ENCODE measurements at places on chromosomes 11 and 22.

DNA sequence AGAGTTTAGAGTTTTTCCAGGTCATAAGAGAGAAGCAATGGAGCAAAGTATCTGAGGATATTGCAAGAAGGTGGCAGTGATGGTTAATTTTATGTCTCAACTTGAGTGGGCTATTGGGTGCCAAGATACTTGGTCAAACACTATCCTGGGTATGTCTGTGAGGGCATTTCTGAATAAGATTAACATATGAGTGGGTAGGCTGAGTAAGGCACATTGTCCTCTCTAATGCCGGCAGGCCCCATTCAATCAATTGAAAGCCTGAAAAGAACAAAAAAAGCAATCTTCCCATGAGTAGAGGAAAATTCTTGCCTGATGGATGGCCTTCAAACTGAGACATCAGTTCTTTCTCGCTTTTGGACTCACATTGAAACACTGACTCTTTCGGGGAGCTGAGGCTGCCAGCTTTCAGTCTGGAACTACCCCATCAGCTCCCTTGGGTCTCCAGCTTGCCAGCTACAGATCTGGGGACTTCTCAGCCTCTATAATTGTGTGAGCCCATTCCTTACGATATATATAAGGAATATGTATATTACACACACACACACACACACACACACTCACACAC is 228.8 kb downstream of the BUD13 start:
- no peak for DNase-seq

- DNase-seq, result no peak
Measured at GRCh38 chr11:14234446-14234845, 124.5 kb downstream of the RRAS2 start.

DNA sequence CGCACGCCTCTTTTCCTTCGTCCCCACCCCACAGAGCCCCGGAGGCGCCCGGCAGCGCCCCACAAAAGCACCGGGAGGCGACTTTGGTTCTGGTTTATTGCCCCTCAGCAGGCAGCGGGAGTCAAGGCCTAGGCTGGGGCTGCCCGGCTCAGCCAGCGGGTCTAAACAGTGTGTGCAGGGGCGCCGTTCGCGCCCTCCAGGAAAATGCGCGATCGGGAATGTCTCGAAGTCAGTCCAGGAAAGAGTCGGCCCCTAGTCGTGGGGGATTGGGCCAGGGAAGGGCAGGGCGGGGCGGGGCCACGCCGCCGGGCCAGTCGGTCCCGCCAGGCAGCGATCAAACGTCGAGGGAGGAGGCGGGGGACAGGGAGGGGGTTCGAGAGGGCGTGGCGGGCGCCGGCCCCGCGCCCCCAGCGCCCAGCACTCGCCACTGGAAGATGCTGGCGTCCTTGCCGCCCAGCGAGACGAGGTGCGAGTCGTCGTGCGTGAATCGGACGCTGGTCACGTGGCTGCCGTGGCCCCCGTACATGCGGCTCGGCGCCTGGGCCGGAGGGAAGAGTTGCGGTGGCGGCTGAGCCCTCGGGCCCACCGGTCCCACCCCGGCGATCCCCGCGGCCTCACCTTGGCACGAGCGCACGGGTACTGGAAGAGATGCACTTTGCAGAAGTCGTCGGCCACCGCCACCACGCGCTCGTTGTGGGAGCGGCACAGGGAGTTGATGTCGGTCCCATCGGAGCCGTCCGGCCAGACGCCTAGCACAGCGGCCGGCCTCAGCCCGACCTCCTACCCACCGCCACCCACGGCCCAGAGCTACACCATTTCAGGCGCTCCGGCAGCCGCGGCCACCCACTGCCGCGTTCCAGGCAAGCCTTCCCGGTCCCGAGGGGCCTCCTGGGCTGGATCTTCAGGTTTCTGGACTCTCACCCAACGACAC is 741 bp upstream of the MTA2 start:
- DNase-seq, result no peak

GRCh38 chr22:29108137-29108536 is 35.3 kb downstream of the KREMEN1 start:
- no peak for DNase-seq

GRCh38 chr22:37242395-37242918 is 1.6 kb downstream of the RAC2 start:
- peak; percentile 85 for DNase-seq

- no peak for DNase-seq
Measured at GRCh38 chr11:41456269-41456668, 3.2 kb downstream of the LRRC4C start.

- no peak for DNase-seq
Measured at GRCh38 chr11:131662317-131662972, 292.0 kb downstream of the NTM start.

DNA sequence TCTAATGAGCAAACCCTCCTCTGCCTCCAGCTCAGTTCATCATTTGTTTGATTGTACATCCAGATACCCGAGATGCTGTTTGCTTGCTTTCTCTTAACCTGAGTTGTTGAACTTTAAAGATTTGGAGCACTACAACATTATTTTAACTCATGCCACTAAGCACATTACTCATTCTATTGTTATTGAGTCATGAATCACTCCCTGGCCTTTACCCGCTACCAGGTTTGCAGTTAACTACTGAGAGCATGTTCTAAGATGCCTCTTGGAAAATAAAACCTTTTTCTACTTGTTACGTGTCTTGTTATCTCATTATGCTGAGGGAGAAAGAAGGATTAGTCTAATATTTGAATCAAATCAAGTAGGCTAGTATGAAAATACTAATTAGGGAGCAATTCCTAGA is 720.6 kb upstream of the ANO5 start:
- DNase-seq, result no peak

DNA sequence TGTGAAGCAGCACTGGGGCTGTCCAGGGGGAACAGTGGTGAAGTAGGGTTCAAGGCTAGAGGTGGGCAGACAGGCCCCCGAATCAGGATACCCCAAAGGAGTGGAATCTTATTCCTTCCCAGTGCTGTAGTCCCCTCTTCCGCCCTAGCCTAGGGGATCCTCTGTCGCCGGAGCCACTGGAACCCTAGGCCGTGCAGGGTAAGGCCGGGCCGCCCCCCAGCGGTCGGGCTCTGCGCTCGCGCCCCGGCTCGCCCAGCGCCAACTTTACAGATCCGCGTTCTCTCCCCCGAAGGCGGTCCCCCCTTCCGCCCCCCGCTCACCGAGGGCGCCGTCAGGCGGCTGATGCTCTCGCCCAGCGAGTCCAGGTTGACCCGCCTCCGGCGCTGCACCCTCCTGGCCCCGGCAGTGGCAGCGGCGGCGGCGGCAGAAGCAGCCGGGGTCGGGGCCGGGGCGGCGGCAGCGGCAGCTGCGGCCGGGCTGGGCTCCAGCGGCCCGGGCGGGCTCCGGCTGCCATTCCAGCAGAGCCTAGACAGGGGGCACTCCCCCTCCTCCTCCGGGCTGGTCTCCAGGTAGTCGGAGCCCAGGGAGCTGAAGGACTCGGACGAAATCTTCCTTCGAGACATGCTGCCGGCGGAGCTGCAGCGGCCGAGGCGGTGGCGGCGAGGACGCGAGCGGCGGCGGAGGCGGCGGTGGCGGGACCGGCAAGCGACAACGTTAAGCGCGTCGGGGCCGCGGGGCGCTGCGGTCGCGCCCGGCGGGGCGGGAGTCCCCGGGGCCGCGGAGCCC is 650 bp downstream of the GUCY1A2 start:
- DNase-seq, result no peak

DNA sequence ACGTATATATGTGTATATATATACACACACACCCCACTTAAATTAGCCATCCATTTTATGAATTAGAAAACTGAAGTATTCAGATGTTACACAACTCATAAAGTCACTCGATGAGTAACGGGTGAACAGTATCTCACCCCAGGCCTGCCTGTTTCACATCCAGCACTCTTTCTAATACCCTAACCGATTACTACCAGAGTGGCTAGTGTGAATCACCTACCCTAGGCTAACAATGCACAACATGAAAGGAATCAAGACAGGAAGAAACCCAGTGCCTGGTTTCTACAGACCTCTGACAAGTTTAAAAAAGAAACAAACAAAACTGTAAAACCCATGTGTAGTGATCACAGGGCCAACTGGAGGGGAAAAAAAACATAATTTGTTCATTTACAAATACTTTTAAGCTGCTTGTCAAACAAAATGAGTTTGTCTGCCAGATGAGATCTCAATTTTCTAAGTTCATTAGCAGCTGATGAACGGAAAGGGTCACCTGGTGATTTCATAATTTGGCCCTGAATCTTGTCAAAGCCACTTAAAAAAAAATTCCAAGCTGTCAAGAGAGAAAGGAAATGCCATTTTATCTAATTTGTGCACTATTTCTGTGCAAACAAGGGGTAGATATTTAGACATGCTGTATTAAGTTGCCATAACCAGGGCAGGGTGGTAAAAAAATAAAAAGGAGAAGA is 134.8 kb downstream of the LARGE1 start:
- no peak for DNase-seq

GRCh38 chr11:64619196-64619595 is 28.2 kb downstream of the SLC22A12 start:
- DNase-seq, result no peak

- no peak for DNase-seq
Measured at GRCh38 chr11:83549984-83550667, 264.0 kb upstream of the CCDC90B start.

- DNase-seq, result no peak
Measured at GRCh38 chr11:327581-327923, 6.9 kb upstream of the IFITM3 start.

- no peak for DNase-seq
Measured at GRCh38 chr11:108246885-108247284, 24.0 kb downstream of the ATM start.

GRCh38 chr22:18156878-18157713 is 7.1 kb downstream of the USP18 start:
- no peak for DNase-seq

DNA sequence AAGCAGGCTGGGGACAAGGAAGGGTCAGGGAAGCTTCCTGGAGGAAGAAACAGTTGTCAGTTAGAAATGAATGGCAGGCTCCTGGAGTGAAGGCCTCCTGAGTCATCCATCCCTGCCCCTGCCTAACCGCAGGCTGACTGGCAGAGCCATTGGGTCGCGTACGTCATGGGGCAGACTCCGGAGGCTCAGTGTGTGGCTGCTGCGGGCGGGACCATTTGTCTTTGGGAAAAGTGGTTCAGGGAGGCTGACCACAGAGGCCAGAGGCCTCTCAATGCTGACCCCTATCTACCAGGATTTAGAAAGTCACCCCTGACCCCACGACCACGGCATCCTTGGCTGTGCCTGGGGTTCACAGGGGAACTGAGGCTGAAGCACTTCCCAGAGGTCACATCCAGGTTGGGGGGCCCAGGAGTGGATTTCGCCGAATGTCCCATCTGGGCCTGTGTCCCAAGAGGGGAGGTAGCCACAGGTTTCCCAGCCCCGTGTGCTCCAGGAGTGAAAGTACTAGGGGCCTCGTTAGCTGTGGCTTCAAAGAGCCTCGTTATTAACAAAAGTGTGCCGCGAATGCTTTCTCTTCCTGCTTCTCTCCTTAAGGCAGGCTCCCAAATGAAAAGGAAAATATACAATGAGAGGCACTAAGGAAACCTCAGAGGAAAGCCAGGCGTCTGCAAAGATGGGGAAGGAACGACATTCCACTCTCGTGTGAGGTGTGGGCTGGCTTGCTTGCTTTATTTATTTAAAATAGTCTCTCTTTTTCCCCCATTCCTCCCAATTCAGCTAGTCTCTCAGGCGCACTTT is 58.9 kb downstream of the FLRT1 start:
- no peak for DNase-seq

GRCh38 chr11:46183819-46184218 is 62.6 kb upstream of the PHF21A start:
- DNase-seq, result no peak

DNA sequence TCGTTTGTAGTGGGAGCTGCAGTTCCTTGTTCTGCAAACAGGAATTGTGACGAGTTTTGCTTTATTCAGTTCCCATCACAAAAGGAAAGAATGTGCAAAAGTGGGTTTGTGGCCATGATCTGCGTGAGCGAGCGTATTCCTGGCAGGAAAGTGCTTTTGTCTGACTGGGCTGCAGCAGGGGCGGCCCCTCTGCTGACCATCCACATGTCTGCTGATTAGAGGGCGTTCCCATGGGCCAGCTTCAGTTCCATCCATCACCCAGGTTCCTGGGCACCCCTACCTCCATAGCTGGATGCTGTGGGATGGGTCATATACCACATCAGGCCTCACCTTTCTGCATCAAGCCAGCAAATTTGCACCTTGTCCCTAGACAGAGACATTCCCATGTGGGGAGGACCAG is 28.9 kb upstream of the GAL start:
- DNase-seq, result no peak

- no peak for DNase-seq
Measured at GRCh38 chr11:295351-296170, 3.8 kb downstream of the IFITM5 start.

DNA sequence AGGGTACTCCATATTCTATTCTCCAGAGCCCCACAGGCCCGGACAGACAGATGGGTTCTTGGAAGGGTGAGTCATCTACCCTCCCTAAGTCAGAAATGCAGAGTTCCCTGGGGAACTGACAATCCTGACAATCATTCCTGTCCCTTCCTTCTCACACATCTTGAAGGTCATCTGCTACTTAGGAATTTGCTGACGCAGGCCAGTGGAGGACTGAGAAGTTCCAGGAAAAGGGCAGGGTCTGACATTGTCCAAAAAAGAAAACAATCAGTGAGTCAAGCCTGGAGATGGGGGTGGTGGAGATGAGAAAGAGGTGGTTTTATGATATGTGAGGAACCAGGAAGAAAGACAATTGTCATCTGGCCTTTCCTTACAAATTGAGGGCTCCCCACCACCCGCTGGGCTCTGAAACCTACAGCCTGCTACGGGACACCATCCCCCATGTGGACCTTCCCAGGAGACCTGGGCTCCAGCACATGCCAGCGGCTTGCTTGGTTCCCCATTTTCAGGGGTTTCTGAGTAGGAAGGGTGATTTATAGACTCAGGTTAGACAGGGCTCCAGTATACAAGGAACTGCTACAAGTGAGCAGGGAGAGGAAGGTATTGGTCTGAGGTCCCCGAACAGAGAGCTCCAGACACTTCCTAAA is 12.9 kb downstream of the CD59 start:
- no peak for DNase-seq

- no peak for DNase-seq
Measured at GRCh38 chr11:68498903-68499883, 38.6 kb downstream of the PPP6R3 start.

GRCh38 chr11:20909995-20910726 is 240.8 kb downstream of the NELL1 start:
- no peak for DNase-seq

DNA sequence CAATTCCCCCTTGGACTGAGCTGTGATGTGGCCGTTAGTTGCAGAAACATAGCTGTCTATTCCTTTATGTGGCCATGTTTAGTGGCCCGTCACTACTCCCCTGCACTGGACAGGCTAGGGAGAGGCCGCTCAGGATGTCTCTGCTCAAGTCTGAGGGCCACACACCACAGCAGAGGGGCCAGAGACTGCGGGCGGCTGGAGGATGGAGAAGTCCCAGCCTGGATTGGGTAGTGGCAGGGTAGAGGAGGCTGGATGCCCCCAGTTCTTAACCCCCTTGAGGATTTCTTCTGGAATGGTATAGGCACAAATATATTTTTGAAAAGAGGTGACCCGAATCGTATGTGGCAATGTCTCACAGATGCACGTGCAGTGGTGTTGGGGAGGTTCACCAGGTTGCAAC is 116.4 kb upstream of the B3GAT1 start:
- DNase-seq, result no peak

- DNase-seq, result no peak
Measured at GRCh38 chr11:36131721-36132397, 157.4 kb downstream of the COMMD9 start.

- no peak for DNase-seq
Measured at GRCh38 chr11:12050470-12051286, 42.3 kb upstream of the DKK3 start.

- DNase-seq, result no peak
Measured at GRCh38 chr11:91100427-91100826, 877.6 kb upstream of the CHORDC1 start.
